ENCODE measurements at places on chromosomes 7 and 10. TPM values are rescaled to one million over a fixed set of nuclear protein-coding genes. Genes with fewer than 3 reads are reported as not detected.

GRCh38 chr10:19046679-19047078 is 1.9 kb upstream of the MALRD1 start:
- no peaks in the 10 kb centered on the region for H3K4me1 ChIP-seq
- DNase-seq = no peak
- H3K27me3 ChIP-seq = no peaks in the 10 kb centered on the region
- no peaks in the 10 kb centered on the region for H3K36me3 ChIP-seq
- H3K27ac ChIP-seq = no peak overlapping the region
- no peak overlapping the region for H3K4me3 ChIP-seq

- DNase-seq = no peak
- H3K27ac ChIP-seq = no peak overlapping the region
- no peaks in the 10 kb centered on the region for H3K27me3 ChIP-seq
Observed at GRCh38 chr10:110946496-110946895, 27.1 kb downstream of the SHOC2 start.

GRCh38 chr7:70529914-70530585 is 601.9 kb upstream of the GALNT17 start:
- no peaks in the 10 kb centered on the region for H3K4me1 ChIP-seq
- no peak for DNase-seq
- H3K27me3 ChIP-seq = peaks cover 6% of the 10 kb centered on the region
- no peaks in the 10 kb centered on the region for H3K36me3 ChIP-seq

DNA sequence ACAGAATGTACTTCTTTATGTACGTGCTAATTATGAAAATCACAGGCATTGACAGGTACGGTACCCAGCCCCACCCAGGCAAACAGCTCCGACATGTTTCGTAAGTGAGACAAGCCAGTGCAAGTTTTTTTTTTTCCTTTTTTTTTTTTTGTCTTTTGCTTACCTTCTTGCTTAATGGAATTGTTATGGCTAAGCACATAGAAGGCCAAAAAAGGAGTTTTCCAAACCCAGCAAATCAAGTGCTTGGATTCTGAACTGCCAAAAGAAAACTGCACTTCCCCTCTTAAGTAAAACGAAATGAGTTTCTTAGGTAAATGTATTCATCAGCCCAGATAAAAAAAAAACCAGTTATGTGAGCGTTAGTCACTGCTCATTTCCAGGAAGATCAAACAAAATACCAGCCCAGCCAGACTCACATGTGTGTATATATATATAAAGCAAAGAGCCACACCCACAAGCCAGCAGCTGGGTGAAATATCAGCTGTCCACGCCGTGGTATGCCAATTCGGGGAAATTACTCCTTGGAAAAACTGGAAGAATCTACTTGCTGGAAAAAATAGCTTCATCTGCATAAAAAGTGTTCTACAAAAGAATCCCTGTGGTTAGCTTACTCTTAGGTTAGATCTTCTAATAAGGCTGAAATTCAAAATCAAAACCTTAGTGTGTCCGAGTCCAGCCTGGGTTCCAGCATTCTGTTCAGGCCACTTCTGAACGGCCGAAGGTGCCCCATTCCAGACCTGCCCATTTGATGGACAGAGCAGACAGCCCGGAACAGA is 8.0 kb downstream of the KLF6 start:
- peak overlapping the region; percentile 36 for H3K4me3 ChIP-seq
- peaks cover 41% of the 10 kb centered on the region for H3K36me3 ChIP-seq
- H3K27me3 ChIP-seq = no peaks in the 10 kb centered on the region
- peak; percentile 59 for DNase-seq

GRCh38 chr7:6256677-6257535 is 15.5 kb downstream of the CYTH3 start:
- peak overlapping the region; percentile 47 for H3K4me3 ChIP-seq
- peaks cover 43% of the 10 kb centered on the region for H3K4me1 ChIP-seq
- no peak overlapping the region for H3K27ac ChIP-seq
- DNase-seq = peak; percentile 58

GRCh38 chr7:2651847-2652735 is 20.3 kb downstream of the TTYH3 start:
- H3K27ac ChIP-seq = no peak overlapping the region
- no peaks in the 10 kb centered on the region for H3K27me3 ChIP-seq
- DNase-seq = no peak
- H3K36me3 ChIP-seq = no peaks in the 10 kb centered on the region
- H3K4me3 ChIP-seq = no peak overlapping the region

- no peak for DNase-seq
- no peak overlapping the region for H3K27ac ChIP-seq
- H3K4me1 ChIP-seq = no peaks in the 10 kb centered on the region
Observed at GRCh38 chr7:18396953-18397352, 98.6 kb upstream of the HDAC9 start.

- peak overlapping the region; percentile 84 for H3K27ac ChIP-seq
- DNase-seq = no peak
- peaks cover 19% of the 10 kb centered on the region for H3K4me1 ChIP-seq
- no peaks in the 10 kb centered on the region for H3K27me3 ChIP-seq
Observed at GRCh38 chr10:102812231-102812876, 24.9 kb downstream of the CYP17A1 start.

GRCh38 chr7:157396316-157397035 is 59.7 kb downstream of the DNAJB6 start:
- H3K4me3 ChIP-seq = no peak overlapping the region
- H3K4me1 ChIP-seq = peaks cover 10% of the 10 kb centered on the region
- H3K36me3 ChIP-seq = no peaks in the 10 kb centered on the region
- no peak overlapping the region for H3K27ac ChIP-seq

GRCh38 chr7:88772776-88773175 is 13.3 kb downstream of the ZNF804B start:
- no peaks in the 10 kb centered on the region for H3K4me1 ChIP-seq
- no peaks in the 10 kb centered on the region for H3K27me3 ChIP-seq
- H3K36me3 ChIP-seq = no peaks in the 10 kb centered on the region

DNA sequence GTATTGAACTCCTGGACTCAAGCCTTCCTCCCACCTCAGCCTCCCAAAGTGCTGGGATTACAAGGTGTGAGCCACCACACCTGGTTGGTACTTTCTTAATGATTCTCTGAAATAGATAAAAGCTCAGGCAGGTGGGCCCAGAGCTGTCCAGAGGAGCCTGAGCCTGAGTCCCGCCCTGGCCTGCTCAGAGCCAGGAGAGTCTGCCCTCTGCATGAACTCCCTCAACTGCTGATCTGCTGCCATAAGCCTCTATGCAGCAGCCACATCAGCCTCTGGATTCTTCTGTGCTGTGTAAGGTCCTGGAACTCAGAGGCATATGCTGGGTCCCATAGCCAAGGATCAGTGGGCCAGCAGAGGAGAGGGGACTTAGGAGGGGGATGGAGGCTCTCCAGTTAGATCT is 23.1 kb upstream of the DDIT4 start:
- H3K27ac ChIP-seq = peak overlapping the region; percentile 49
- H3K36me3 ChIP-seq = no peaks in the 10 kb centered on the region
- DNase-seq = no peak

GRCh38 chr10:101031796-101032636 is 982 bp downstream of the SFXN3 start:
- H3K27ac ChIP-seq = peak overlapping the region; percentile 38
- H3K36me3 ChIP-seq = no peaks in the 10 kb centered on the region
- DNase-seq = peak; percentile 69
- peaks cover 18% of the 10 kb centered on the region for H3K4me1 ChIP-seq
- peaks cover 7% of the 10 kb centered on the region for H3K27me3 ChIP-seq

Gene MNX1
- total RNA-seq = 0.17 TPM

Gene SHH
- 0.05 TPM for total RNA-seq

Gene PNLIPRP3
- total RNA-seq = not detected

Gene NPC1L1
- 0.12 TPM for total RNA-seq

Gene MKX
- 1.0 TPM for total RNA-seq

All from activated T-cell treated with anti-CD3 and anti-CD28 coated beads, Interleukin-2, amount 50 U/mL, for 72 hours (primary cell).